ENCODE measurements at places on chromosomes 13 and 19. TPM values are rescaled to one million over a fixed set of nuclear protein-coding genes. Genes with fewer than 3 reads are reported as not detected.

Gene SLC10A2
- total RNA-seq, result not detected

Gene ZSCAN5A
- total RNA-seq, result 7.5 TPM

- no peaks in the 10 kb centered on the region for H3K27me3 ChIP-seq
- H3K4me3 ChIP-seq, result no peak overlapping the region
- no peaks in the 10 kb centered on the region for H3K36me3 ChIP-seq
- H3K4me1 ChIP-seq, result no peaks in the 10 kb centered on the region
These were observed 1552.5 kb downstream of the UQCRFS1 start for GRCh38 chr19:27660428-27660827.

GRCh38 chr13:30376426-30377311 is 45.6 kb upstream of the UBE2L5 start:
- H3K27me3 ChIP-seq, result no peaks in the 10 kb centered on the region
- no peak for DNase-seq
- H3K4me1 ChIP-seq, result no peaks in the 10 kb centered on the region
- H3K36me3 ChIP-seq, result no peaks in the 10 kb centered on the region

Gene SBNO2
- total RNA-seq, result 21.9 TPM

DNA sequence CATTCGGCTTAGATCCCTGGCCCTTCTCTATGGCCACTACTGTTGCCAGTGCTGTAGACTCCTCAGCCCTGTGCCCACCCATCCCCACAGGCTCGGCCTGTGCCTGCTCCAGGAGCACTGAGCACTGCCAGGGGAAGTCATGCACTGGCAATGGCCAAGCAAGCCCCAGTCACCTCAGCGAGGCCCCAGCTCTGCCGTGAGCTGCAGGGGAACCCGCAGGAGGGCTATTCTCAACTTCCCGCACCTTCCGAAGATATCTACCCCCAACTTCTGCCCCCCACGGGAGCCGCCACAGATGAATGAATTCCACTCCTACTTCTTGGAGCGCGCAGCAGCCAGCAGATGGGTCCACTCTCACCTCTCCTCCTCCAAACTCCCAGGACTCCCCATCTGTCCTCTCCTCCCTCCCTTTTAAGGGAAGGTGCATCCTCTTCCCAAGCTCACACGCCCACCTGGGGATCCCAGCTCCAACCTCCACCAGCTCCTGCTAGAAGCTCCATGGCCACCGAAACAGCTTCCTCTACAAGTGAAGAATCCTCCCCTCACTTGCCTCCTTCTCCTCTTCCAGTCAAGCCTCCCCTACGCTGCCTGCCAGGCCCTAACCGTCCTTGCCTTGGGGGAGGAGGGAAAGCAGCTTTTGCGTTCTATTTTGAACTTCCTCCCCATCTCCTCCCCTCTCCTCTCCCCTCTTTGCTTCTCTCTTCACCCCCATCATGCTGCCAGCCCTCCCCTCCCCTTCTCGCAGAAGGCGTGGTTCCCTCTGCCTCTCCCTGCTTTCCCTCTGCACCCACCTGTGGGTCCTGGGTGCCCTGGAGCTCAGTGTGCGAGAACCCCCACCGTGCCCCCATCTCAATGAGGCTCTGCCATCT is 52.2 kb downstream of the PEPD start:
- H3K27ac ChIP-seq, result no peak overlapping the region
- H3K27me3 ChIP-seq, result no peaks in the 10 kb centered on the region
- H3K36me3 ChIP-seq, result no peaks in the 10 kb centered on the region
- no peaks in the 10 kb centered on the region for H3K4me1 ChIP-seq
- H3K4me3 ChIP-seq, result no peak overlapping the region

Gene KRTDAP
- not detected for total RNA-seq

Gene RXFP2
- total RNA-seq, result not detected

Gene PDE4C
- total RNA-seq, result not detected

DNA sequence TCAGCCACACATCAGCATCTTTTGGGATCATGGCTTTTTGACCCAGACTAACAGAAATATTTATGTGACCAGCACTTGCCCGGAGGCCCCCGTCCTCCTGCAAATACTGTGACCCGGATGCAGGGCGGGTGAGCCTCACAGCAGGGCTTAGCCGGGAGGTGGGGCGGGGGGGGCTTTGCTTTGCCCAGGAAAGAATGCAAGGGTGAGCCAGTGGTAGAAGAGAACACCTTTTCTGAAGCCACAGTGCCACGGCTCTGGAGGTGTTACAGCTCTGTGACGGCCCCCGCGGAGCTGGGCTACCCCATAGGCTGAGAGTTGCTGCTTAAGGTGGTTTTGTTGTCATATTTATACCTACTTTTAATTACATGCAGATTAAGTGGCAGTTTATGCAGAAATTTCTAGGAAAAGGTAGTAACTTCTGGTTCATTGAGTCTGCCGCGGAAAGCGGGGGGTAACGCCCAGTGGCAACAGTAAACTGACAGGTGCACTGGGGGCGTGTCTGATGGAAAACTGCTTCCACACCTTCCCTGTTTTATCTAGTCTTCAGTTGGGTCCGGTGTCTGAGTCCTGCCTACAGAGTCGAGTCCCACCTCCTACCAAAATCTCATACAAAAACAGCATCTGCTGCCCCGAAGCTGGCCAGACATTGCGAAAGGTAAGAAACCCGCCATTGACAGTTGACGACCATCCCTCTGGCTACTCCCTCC is 187.9 kb downstream of the TEX29 start:
- H3K27me3 ChIP-seq, result no peaks in the 10 kb centered on the region
- H3K27ac ChIP-seq, result no peak overlapping the region
- DNase-seq, result no peak
- H3K4me3 ChIP-seq, result no peak overlapping the region
- no peaks in the 10 kb centered on the region for H3K4me1 ChIP-seq

- no peak overlapping the region for H3K27ac ChIP-seq
- H3K27me3 ChIP-seq, result no peaks in the 10 kb centered on the region
- no peaks in the 10 kb centered on the region for H3K4me1 ChIP-seq
These were observed 30.1 kb downstream of the SCEL start for GRCh38 chr13:77565635-77566034.

Measured in pancreas (tissue), 10 donors.